ENCODE measurements at places on chromosomes 12 and 14.

DNA sequence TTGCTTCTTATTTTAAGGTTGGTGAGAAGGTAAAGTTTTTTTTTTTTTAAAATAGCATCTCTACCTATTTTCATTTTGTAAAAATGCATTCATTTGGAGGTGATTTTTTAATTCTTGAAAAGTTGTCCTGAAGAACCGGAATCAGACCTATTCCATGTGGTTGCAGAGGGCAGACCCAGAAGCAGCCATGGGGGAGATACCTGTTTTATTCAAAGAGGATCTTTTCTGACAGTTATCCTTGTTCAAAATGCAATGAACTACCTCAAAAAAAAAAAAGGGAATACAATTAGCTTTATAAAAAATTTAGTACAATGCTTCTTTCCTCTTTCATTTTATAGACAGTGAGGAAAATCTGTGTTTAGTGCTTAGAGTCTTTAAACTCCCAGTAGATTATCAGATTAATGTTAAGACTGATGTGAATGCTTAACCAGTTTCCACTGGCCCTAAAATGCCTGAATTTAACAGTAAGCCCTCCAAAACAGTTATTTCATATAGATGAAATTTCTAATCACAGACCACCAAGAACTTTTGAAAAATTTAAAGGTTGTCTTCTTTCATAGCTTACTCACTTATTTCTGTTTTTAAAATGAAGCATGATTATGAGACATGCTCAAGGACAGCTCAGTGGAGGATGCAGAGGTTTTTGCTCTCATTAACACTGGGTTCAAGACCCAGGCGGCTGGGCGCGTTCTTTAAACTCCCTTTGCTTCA, 8.6 kb upstream of the NEMF start:
- peak; percentile 12 for DNase-seq

DNA sequence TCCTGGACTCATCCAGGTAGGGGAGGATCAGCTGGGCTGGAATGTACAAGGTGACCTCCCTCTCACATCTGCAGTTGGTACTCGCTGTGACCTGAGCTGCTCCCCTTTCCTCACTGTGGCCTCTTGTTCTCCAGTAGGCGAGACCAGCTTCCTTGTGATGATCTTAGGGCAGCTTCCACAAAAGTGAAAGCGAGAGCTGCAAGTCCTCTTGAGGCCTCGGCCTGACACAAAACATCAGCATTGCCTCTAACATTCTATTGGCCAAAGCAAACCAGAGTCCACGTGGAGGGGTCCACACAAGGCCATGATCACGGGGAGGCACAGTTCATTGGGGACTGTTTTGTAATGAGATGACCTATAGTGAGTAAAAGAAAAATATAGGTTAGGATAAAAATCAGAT, 127.5 kb downstream of the SMOC1 start:
- DNase-seq = no peak

GRCh38 chr12:40262657-40263056, 37.9 kb downstream of the LRRK2 start:
- DNase-seq = no peak

GRCh38 chr12:3125674-3126073, 48.5 kb downstream of the TSPAN9 start:
- DNase-seq = no peak

DNA sequence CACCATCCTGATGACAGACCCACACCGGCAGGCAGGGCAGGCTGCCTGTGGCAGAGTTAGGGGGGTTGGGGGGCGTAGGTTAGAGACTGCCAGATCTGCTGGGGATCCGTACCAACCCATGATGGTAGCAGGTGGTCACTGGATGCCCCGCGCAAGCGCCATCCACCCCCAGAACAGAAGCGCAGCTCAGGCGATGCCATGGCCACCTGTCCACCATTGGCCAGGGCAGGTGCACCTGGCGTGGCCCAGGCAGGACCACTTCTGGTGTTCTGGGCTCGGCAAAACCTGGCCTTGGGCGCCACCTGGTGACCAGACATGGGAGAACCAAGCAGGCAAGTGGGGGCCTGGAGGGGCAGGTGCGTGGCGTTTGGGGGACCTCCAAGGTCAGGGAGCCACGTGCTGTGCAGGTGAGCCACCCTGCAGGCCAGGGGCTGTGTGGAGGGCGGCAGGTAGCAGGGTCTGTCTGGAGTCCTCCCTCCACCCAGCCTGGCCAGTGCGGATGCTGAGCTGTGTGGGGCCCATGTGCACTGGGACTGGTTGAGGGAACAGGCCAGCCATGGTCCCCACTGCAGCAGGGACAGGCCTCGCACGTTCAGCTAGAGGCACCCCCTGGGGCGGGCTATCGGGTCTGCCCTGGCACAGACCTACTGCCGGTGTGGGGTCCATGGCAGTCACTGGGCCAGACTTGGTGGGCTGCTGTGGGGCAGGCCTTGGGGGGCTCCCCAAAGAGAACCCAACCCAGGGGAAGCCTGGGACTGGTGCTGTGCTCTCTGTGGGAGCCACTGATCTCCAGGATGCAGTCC, 15.6 kb downstream of the BAG5 start:
- peak; percentile 68 for DNase-seq

DNA sequence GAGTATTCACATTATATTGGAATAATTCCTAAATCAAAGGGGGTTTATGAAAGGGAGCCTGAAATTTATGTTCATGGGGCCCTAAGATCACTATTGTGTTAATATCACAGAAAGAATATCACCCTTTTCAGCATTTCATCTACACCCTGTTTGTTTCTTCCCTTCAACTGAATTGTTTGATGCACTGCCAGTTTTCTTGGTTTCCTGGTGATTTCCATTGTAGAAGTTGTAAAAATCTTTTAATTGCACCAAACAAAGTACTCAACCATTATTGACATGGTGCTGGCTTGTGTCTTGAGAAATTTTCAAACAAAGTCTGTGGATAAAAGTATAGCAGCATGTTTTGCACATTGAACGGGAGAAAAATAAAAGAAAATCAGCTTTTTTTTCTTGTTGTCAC, 154.8 kb upstream of the PRKD1 start:
- DNase-seq = no peak
